ENCODE measurements at places on chromosomes 3 and 15.

GRCh38 chr3:195060531-195061291, 210.2 kb downstream of the XXYLT1 start:
- no peak for DNase-seq
- H3K36me3 ChIP-seq = no peaks in the 10 kb centered on the region
- no peaks in the 10 kb centered on the region for H3K27me3 ChIP-seq
- no peak overlapping the region for H3K4me3 ChIP-seq
- H3K4me1 ChIP-seq = no peaks in the 10 kb centered on the region

- H3K4me3 ChIP-seq = no peak overlapping the region
- no peak overlapping the region for H3K27ac ChIP-seq
- no peaks in the 10 kb centered on the region for H3K27me3 ChIP-seq
- no peak for DNase-seq
Observed at GRCh38 chr3:58999134-58999773, 50.6 kb downstream of the CFAP20DC start.

- DNase-seq = no peak
- peaks cover 16% of the 10 kb centered on the region for H3K4me1 ChIP-seq
- no peak overlapping the region for H3K27ac ChIP-seq
- no peaks in the 10 kb centered on the region for H3K36me3 ChIP-seq
- H3K27me3 ChIP-seq = peaks cover 40% of the 10 kb centered on the region
Observed at GRCh38 chr3:45795509-45795881, 841 bp downstream of the SLC6A20 start.

GRCh38 chr3:171829841-171830517, 13.2 kb upstream of the TMEM212 start:
- no peak for DNase-seq
- H3K4me1 ChIP-seq = peaks cover 18% of the 10 kb centered on the region
- no peaks in the 10 kb centered on the region for H3K36me3 ChIP-seq
- H3K27me3 ChIP-seq = no peaks in the 10 kb centered on the region

- H3K27ac ChIP-seq = no peak overlapping the region
- H3K27me3 ChIP-seq = peaks cover 2% of the 10 kb centered on the region
- no peaks in the 10 kb centered on the region for H3K36me3 ChIP-seq
- H3K4me3 ChIP-seq = no peak overlapping the region
Observed at GRCh38 chr3:12198301-12198700, 39.6 kb upstream of the TIMP4 start.

DNA sequence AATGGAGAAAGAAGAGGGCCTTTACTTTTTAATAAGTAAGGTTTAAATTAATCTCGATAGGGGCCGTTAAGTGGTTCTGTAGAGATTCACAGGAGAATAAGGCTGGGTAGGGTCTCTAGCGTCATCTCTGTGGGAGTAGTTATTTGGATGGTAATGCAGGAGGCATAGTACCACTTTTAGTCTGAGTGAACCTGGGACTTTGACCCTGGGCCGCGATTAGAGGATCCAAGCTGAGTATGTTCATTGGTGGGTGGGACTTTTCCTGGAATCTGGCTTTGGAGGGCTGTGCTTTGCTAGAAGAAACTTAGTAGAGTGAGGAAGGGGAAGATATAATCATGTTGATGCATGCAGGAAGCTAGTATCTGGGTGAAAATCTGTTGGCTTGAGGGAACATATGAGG, 4.0 kb downstream of the LPP start:
- no peak overlapping the region for H3K4me3 ChIP-seq
- no peak for DNase-seq
- H3K27ac ChIP-seq = no peak overlapping the region
- H3K4me1 ChIP-seq = peaks cover 47% of the 10 kb centered on the region
- H3K36me3 ChIP-seq = no peaks in the 10 kb centered on the region

DNA sequence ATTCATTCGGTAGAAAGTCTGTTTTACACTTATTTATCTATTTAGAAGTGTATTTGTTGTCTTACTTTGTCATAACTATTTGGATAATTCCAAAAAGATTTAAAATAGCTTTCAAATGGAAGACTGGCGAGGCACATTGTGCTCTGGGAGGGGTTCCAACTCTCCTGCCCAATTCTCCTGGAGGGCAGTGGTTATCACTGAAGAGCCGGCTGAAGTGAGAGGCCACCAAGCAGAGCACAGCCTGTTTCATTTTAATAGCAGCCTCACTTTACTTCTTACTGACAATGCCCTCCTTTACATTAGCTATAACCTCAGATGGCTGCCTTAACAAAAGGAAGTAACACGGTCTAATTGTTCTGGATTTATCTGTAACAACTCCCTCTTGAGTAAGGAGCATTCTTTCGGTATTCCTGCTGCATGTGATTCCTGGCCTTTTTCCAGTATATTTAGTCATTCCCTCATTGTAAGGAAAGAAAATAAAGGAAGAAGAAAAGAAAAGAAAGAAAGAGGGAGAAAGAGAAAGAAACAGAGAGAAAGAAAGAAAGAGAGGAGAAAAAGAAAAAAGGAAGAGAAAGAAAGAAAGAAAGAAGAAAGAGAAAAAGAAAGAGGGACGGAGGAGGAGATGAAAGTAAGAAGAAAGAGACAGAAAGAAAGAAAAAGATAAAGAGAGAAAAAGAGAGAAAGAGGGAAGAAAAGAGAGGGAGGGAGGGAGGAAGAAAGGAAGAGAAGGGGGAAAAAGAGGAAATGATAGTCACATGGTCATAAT, 339.8 kb upstream of the WNT5A start:
- H3K27ac ChIP-seq = no peak overlapping the region
- no peaks in the 10 kb centered on the region for H3K27me3 ChIP-seq
- H3K36me3 ChIP-seq = no peaks in the 10 kb centered on the region
- no peaks in the 10 kb centered on the region for H3K4me1 ChIP-seq
- no peak for DNase-seq
- H3K4me3 ChIP-seq = no peak overlapping the region

GRCh38 chr3:178152031-178152806, 384.0 kb upstream of the KCNMB2 start:
- no peak for DNase-seq
- H3K4me3 ChIP-seq = no peak overlapping the region
- no peaks in the 10 kb centered on the region for H3K27me3 ChIP-seq
- no peaks in the 10 kb centered on the region for H3K4me1 ChIP-seq
- H3K27ac ChIP-seq = no peak overlapping the region

DNA sequence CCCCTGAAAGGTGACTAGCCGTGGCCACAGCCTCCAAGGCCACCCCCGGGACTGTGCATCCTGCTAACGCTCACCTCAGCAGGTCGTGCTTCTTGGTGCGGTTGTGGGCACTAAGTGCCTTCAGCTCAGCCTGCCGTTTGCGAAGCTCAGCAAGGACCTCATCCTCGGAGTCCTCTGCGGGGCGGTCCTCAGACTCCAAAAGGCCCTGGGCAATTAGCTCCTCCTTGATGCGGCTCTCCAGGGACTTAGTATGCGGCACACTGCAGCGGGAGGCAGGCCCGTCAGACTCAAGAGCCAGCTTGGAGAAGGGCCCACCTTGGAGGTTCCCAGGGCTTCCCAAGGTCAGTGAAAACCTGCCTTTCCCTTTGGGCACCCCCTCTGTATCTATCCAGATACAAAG, 8.3 kb downstream of the TADA3 start:
- H3K4me1 ChIP-seq = peaks cover 4% of the 10 kb centered on the region
- DNase-seq = no peak
- H3K4me3 ChIP-seq = no peak overlapping the region

GRCh38 chr15:28983432-28984311, 97.9 kb downstream of the APBA2 start:
- no peak overlapping the region for H3K27ac ChIP-seq
- H3K4me3 ChIP-seq = no peak overlapping the region
- H3K36me3 ChIP-seq = no peaks in the 10 kb centered on the region
- H3K4me1 ChIP-seq = peaks cover 3% of the 10 kb centered on the region
- H3K27me3 ChIP-seq = no peaks in the 10 kb centered on the region

- DNase-seq = no peak
- H3K4me1 ChIP-seq = no peaks in the 10 kb centered on the region
- H3K27ac ChIP-seq = no peak overlapping the region
Observed at GRCh38 chr3:53604232-53604631, 109.8 kb downstream of the CACNA1D start.

DNA sequence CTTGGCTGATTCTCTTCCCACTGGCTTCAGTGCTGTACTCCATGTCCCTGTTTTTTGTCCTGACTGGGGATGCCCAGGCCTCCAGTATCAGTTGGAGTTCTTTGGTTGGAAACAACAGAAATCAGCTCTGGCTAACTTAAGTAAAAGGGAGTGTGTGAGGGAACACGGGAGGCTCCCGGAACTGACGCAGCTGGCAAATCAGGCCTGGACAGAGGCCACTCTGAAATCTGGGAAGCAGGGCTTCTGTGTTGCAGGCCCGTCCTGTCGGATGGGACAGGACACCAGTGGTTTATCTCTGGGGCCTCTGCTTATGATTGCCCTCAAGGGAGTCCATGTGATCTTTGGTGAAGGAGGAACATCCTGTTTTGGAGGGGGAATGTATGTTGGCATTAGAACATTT, 124.3 kb downstream of the CHCHD6 start:
- no peaks in the 10 kb centered on the region for H3K27me3 ChIP-seq
- peak overlapping the region; percentile 40 for H3K27ac ChIP-seq
- no peak overlapping the region for H3K4me3 ChIP-seq
- H3K36me3 ChIP-seq = no peaks in the 10 kb centered on the region

GRCh38 chr3:22969276-22969675, 233.9 kb upstream of the UBE2E2 start:
- H3K27ac ChIP-seq = no peak overlapping the region
- no peaks in the 10 kb centered on the region for H3K36me3 ChIP-seq
- no peak for DNase-seq
- no peaks in the 10 kb centered on the region for H3K27me3 ChIP-seq
- H3K4me1 ChIP-seq = no peaks in the 10 kb centered on the region
- H3K4me3 ChIP-seq = no peak overlapping the region

DNA sequence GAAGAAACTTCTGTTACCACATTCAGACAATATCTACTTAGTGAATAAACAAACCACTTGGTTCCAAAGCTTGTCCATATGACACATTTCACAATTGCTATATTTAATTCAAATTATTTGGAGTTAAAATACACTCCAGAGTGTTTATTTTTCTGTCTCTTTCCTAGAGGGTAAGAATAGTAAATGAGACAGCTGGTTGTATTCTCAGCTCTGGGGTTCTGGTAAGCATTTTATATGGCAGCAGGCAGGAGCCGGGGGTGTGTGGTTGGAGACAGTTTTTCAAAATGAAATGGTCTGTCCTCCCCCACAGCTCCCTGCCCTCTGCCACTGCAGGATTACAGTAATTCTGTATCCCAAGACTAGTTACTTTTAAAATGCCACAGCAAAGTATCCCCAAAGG, 10.9 kb upstream of the SEC61A1 start:
- H3K4me3 ChIP-seq = no peak overlapping the region
- no peaks in the 10 kb centered on the region for H3K36me3 ChIP-seq
- H3K4me1 ChIP-seq = no peaks in the 10 kb centered on the region
- H3K27ac ChIP-seq = no peak overlapping the region

DNA sequence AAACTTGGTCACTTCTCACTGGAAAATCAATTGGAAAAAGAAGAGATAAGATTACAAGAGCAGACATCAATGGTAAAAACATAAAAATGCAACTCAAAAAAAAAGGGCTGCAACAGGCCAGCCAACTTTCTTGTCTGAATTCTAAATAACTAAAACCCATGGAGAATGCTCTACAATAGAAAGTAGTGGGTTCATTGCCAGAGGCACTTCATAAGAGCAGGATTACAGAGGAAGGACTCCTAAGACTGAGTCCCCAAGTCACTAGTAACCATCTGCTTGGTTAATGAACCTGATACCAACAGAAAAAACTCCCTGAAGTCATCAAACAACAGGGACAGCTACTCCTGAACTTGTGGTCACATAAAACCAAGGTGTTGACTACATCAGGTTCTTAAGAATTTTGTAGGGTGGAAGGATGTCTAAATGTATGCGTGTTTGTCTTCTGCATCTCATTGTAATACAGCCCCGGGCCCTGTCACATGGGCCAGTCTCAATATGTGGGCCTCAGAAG, 148.6 kb downstream of the IMPG2 start:
- H3K27ac ChIP-seq = no peak overlapping the region
- H3K36me3 ChIP-seq = no peaks in the 10 kb centered on the region
- no peaks in the 10 kb centered on the region for H3K4me1 ChIP-seq
- no peak overlapping the region for H3K4me3 ChIP-seq

- no peak overlapping the region for H3K27ac ChIP-seq
- H3K4me1 ChIP-seq = peaks cover 8% of the 10 kb centered on the region
- H3K27me3 ChIP-seq = no peaks in the 10 kb centered on the region
- no peak overlapping the region for H3K4me3 ChIP-seq
- no peaks in the 10 kb centered on the region for H3K36me3 ChIP-seq
- no peak for DNase-seq
Observed at GRCh38 chr3:127634653-127635052, 5.7 kb downstream of the PODXL2 start.

DNA sequence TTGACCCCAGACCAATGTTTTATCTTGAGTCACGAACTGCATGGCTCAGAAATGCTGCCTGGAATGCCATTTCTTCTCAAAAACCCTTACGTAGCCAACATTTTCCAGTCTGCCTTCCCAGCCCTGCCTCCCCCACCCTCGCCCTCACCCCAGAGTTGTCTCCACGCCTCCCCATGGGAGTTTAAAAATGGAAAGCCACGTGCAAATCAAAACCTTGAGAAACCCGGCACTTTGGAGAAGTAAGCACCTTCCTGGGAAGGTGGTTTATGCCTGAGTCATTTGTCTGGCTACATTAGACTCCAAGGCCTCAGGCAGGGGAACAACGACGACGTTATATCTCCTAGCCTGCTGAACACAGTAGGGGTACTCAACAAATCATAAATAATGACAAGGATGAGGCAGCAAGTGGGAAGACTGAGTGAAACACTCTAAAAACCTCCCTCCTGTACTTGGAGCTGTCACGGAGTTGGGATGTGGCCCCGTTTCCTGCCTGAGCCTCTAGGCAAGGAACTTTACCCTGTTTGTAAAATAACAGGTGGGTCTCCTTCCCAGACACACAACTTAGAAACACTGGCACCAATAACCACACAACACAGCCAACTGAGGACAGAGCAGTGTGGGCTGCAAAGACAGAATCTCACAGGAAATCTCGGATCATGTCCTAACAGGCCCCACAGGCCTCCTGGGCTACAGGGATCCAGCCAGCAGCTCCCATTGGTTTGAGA, 179.1 kb downstream of the NTRK3 start:
- no peaks in the 10 kb centered on the region for H3K4me1 ChIP-seq
- no peaks in the 10 kb centered on the region for H3K36me3 ChIP-seq
- H3K27me3 ChIP-seq = no peaks in the 10 kb centered on the region
- H3K4me3 ChIP-seq = no peak overlapping the region
- H3K27ac ChIP-seq = no peak overlapping the region

- DNase-seq = no peak
- peaks cover 6% of the 10 kb centered on the region for H3K27me3 ChIP-seq
- no peaks in the 10 kb centered on the region for H3K4me1 ChIP-seq
- no peaks in the 10 kb centered on the region for H3K36me3 ChIP-seq
- no peak overlapping the region for H3K27ac ChIP-seq
Observed at GRCh38 chr3:10459954-10460754, 45.2 kb downstream of the ATP2B2 start.
